ENCODE measurements at places on chromosomes 5 and 9.

- DNase-seq: no peak
Measured at GRCh38 chr9:123945532-123945931, 15.6 kb upstream of the DENND1A start.

GRCh38 chr5:177368869-177369644, 11.3 kb downstream of the RGS14 start:
- DNase-seq: peak; percentile 76

- no peak for DNase-seq
Measured at GRCh38 chr5:150596826-150597225, 43.6 kb upstream of the SYNPO start.

DNA sequence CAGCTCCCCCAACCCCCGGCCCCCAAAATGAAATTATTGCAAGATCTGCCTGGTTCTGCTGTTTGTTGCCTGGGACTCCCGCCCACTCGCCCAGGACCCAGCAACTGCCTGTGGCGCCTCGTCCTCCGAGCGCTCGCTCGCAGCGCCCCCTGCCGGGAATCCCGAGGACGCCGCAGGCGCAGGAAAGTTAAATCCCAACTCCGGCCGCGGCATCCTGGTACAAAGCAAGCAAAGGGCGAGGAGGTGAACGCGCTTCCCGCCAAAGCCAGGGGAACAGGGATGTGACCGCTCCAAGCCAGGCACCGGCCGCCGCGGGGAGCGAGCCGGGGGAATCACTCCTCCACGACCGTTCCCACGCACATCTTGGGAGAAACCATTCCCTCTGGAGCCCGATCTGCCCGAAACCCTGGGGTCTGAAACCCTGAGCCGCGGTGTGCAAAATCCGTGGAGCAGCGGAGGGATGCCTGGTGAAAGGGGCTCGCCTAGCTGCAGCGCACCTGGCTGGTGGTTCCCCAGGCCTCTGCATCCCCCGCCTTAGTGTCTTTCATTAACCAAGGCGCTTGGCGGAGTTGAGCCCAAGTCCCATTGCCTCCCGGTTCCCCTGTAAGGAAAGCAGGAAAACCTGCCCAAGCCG, 1.3 kb downstream of the SEMA5A start:
- DNase-seq: peak; percentile 93

DNA sequence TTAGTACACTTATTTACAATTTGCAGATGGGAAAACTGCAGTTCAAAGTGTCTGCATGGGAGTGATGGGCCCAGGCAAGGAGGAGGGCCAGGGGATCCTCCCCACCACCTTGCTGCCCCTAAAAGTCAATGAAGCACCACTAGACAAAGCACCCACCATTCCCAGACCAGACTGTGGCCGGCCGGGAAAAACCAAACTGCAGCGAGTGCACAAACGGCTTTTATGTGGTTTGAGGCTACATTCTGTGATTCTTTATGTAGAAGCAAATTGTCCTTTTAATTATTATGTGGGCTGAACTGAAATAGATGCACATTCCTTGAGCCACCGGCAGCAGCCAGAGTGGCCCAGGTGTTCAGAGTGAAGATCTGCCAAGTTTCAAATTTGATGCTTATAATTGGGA, 585.3 kb upstream of the KLF4 start:
- no peak for DNase-seq

DNA sequence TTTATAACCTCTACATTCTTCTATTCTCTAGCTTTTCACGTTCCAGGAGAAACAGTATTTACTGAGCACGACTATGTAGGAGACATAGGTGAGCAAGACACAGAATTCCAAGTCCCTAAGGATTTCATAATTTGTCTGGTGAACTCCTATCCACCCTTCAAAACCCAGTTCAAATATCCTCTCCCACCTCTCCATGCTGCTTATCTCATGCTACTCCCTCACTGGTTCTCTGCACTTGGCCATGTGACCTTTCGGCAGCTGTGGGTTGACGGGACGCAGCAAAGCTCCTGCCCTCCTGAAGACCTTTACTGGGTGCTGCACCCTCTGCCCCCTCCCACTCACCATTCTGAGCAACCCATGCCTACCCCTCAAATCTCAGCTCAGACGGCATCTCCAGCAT, 173.2 kb downstream of the RGS3 start:
- DNase-seq: no peak

- peak; percentile 99 for DNase-seq
Measured at GRCh38 chr5:31531888-31532547, at the start of the genes C5orf22 and DROSHA. Gene C5orf22, plus strand, starts transcription at chr5:31532301. Its CDS starts 92 bp downstream, at chr5:31532393. Gene DROSHA, minus strand, starts transcription at chr5:31532093. Its CDS starts 3,034 bp downstream, at chr5:31529059.

GRCh38 chr5:60549841-60550240, 150.1 kb downstream of the DEPDC1B start:
- no peak for DNase-seq

DNA sequence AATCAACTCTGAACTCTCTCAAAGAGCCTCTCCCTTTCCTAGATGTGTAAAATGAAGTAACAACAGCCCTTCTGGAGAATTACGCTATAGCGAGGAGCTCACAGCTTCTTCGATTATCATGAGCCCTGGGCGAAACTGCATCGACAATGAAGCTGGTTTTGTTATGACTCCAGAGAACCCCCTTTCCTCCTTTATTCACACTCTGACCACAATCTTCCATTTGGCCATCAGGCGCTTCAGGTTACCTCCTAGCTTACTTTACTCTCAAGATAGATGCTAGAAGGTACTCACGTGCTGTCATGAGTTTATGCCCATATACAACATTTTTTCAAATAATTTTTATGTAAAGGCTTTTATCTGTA, 362.7 kb upstream of the RFX3 start:
- DNase-seq: no peak

DNA sequence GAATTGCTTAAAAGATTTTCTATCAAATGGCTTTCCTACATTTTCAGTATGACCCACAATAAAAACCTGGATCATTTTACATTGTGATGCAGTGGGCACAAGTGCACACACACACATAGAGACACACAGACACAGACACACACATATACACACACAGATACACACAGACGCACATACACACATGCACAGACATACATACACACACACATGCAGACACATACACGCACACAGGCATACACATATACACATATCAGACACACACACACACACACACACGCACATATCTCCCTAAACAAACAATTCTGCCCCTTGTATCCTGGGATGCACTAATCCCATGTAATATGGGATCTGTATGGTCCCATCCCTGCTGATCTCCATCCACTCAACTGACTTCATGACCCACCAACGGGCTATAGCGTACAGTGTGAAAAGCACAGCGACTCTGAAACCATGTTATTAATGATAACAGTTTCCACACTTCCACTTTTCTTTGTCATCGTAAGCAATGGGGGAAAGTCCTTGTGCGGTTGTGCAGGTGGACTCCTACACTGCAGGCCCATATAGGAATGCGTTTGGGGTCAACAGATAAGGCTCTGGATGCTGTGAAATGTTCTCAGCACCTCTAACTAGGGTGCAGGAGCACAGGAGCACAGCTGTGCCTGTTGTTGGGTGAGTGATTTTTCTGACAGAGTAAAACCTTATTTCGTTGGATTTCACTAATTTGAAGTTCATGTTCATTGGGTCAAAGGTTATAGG, 52.7 kb downstream of the DAP start:
- no peak for DNase-seq

GRCh38 chr9:81693671-81694378, 4.5 kb upstream of the TLE1 start:
- DNase-seq: no peak

DNA sequence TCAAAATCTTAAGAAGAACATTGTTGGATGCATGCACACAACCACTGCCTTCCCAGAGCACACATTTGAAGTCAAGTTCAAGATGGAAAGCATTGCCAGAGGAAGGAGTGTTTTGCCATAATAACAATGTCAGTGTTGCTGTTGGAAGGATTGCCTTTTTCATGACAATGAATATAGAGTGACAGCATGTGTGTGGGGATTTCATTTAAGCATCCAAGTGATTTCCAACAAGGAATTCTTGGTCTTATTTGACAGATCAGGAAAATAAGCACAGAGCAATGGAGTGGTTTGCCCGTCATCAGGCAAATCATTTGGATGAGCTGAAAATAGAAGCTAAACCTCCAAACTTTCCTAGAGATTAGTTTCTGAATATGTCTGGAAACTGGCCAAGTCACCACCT, 140.0 kb upstream of the RAI14 start:
- no peak for DNase-seq

GRCh38 chr9:104860263-104860662, 67.7 kb downstream of the ABCA1 start:
- no peak for DNase-seq

DNA sequence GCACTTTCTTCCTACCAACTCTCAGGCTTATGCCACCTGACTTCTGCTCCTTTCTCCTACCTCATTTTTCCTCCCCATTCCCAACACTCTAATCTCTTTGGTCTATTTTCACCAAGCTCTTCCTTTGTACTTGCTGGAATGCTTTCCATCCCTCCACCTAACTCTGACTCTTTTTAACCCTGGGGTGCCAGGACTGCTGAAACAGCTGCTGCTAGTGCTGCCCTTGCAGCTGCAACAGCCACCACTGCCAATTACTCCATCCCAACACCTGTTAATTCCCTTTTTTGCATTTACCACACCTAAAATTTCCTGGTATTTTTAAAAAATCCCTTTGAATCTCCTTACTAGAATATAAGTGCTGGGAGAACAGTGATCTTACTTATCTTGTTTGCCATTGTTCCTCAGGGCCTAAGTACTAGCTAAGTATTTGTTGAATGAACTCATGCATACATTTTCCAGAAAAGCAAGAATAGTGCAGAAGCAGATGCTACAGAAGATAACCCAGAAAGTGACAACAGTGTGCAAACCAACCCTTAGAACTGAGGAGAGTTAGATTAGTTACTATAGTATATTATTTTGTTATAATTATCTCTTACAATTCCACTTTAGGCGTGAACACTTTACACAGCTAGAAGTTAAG, 11.5 kb downstream of the NADK2 start:
- DNase-seq: no peak

DNA sequence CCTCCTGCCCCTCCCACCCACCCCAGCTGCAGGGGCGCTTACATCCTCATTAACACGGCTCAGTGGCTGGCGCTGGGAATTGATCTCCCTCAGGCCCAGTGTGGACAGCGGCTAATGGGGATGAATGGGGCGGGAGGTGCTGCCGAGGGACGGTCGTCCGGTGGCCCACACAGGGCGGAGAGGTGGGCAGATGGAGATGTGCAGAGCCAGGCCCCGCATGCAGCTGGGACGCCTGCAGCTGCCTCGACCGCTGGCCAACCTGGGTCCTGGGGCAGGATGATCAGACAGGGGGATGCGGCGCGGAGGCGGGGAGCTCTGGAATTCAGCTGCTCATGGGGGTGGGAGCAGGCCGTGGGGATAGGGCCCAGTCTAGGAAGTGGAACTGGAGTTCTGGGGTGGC, 17.6 kb downstream of the TSPAN17 start:
- DNase-seq: peak; percentile 43

- no peak for DNase-seq
Measured at GRCh38 chr5:150780187-150780692, 1.7 kb downstream of the SMIM3 start.

DNA sequence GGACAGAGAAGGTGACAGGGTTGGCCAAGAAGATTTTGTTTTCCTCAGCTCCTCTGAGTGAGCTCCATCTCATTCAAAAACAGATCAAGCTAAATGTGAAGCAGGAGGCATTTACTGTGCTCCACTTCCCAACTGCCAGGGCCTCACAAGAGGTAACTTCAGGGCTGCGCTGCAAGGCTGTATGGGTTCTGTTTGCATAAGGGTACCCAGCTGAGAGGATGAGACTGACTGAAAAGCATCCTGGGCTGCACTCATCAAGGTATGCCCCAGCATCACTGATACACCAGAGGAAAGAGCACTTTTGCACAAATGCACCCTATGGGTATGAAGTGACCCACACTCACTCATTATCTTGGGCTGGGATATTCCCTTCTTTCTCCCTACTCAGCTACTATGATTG, 316.2 kb upstream of the HAPLN1 start:
- peak; percentile 61 for DNase-seq

DNA sequence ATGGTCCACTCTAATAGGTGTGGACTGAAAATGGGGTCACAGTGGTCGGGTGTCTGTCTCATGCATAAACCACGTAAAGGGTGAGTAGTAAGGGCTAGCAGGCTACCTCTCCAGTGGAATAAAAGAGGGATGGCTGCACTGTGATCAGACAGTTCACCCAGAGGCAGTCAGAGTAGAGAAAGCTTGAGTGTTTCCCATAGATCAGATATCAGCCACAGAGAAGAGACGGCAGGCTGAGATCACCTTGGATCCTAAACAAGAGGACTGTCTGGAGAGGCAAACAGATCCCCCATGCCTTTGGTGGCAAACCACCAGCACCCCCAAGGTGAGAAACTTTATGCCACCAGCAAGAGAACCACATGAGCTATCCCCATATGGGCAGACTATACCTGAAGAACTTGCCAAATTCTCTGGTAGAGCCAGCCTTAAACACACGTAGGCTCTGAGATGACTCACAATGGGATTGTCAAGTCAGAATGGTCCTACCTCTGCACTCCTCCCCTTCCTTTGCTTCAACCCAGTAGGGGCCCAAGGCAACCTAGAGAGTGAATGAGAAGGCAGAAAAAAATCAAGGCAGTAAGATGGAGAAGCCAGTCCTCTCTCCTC, 205.2 kb upstream of the MAP3K1 start:
- DNase-seq: no peak

GRCh38 chr5:9058161-9058560, 487.7 kb downstream of the SEMA5A start:
- DNase-seq: no peak

GRCh38 chr5:61398440-61398839, 66.4 kb downstream of the ZSWIM6 start:
- no peak for DNase-seq

DNA sequence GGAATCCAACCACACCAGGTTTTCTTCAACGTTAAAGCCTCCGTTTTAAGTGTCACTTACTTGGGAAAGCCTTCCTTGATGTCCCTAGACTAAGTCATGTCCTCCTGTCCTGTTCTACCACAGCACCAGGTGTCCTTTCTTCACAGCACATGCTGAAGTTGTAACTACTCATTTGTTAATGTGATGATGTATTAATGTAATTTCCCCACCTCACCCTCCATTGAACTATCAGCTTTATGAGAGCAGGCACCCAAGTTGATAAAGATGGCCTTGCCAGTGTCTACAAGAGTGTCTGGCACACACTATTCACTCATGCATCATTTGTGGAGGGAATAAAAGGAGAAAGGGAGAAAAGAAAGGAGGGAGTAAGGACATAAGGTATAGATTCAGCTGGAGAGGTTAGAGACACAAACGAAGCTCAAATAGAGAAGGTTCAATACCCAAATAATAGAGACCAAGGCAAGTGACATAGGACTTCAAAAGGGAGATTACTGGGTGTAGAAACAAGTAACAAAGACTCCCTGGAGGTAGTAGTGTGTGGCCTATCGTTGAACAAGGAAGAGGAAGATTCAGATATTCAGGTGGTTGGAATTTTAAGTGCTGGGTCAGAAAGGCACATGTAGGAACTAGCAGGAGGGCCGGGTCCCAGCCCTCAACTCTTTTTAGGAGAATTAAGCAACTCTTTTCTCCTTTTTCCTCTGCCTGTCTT, 6.6 kb downstream of the ITK start:
- DNase-seq: peak; percentile 23

DNA sequence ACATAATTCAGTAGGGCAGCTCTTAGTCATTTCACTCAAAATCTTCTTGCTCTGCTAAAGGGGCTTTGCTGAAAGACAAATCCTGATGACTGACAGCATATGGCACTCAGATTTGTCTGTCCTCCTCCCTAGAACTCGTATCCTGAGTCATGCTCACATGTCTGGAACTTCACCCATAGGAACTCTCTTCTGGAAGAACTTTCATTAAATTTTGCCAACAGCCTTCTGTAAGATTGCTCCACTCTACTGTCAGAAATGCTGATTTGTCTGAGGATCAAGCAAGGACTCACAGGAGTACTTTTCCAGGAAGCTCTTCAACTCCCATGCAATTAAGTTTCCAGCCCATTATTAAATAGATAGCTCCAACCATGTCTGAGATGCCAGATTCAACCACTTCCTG, 59.8 kb upstream of the SNX2 start:
- DNase-seq: no peak

GRCh38 chr5:14218480-14218879, 75.3 kb downstream of the TRIO start:
- DNase-seq: no peak
